ENCODE measurements at places on chromosomes 16 and 17.

DNA sequence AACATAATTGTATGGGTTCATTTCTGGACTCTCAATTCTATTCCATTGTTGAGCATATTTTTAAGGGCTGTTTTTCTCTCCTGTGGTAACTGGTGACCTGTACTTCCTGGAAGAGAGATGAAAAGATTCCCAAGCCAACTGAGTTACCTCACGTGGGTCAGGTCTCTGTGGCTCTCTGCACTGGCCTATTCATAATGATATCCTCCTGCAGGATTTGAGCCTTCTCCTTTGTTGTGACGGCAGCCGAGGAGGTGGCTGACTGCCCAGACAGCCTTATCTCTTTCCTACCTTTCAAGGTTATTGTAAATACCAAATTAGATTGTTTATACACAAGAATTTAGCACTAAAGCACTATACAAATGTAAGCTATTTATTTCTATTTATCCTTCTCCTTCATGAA lies 2.7 kb upstream of the ACE start:
- no peak for DNase-seq

DNA sequence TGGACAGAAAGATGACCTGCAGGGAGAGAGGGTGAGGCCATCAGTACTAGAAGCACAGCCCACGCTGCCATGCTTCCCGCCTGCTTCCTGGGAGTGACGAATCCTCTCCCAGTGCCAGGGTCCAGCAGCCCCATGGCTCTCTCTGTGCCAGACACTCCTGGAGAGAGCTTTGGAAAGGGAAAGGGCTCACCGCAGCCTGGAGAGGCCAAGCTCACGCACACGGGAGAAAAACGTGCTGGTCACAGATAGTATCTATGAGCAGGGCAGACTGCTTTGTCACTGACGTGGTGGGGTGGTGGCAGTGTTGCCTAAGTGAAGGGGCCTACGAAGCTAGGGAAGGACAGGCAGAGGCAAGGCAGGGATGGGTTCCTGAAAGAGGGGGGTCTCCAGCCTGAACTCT lies 5.4 kb downstream of the WBP2 start:
- DNase-seq, result no peak

GRCh38 chr16:23868136-23868535 lies 32.4 kb downstream of the PRKCB start:
- no peak for DNase-seq

DNA sequence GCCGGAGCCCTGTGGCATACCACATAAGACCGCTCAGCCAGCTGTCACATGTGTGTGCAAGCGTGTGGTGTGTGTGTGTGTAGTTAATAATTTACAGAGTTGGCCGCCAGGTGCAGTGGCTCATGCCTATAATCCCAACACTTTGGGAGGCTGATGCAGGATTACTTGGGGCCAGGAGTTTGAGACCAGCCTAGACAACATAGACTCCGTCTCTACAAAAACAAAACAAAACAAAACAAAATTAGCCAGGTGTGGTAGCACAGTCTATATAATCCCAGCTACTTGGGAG lies 20.4 kb downstream of the SOCS1 start:
- DNase-seq, result no peak

- no peak for DNase-seq
These were observed 20.8 kb downstream of the ZFPM1 start for GRCh38 chr16:88473666-88474534.

GRCh38 chr16:19689342-19689741 lies 28.7 kb downstream of the KNOP1 start:
- DNase-seq, result no peak

DNA sequence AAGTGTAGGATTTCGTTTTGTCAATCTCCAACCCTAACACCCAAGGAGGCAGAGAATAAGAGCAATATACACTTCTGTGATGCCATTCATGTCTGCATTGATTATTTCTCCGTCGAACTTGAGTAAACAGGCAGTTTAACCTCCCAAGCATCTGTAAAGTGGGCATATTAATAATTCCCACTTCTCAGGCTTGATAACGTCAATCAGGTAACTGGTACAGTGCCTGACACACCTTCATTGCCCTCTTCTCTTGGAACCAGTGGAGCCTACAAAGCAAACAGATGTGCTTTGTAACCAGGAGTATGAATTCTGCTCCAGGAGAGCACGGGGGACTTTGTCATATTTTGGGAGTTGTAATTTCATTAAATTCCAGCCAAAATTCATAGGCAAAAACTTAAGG lies 32.5 kb upstream of the PLCG2 start:
- no peak for DNase-seq

DNA sequence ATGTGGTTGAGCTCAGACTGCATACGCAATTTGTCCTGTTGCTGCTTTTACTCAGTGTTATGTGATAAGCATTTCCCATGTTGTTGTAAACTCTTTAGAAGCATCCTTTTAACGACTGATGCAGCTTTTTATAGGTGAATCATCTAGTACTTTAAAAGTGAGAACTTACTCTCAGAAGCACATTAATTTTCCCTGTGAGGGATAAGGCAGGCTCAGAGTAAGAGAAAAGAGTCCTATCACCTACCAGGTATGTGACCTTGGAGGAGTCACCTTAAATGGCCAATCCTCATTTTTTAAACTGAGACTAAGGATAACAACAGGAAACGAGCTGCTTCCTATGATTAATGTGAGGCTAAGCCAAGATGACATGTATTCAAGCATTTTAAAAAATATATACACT lies 34.4 kb upstream of the GAN start:
- DNase-seq, result no peak

GRCh38 chr17:29699283-29699682 lies 76.6 kb upstream of the CORO6 start:
- no peak for DNase-seq

GRCh38 chr17:78725448-78726021 lies 56.5 kb downstream of the CYTH1 start:
- DNase-seq, result no peak
